ENCODE measurements at places on chromosomes 7 and 10. TPM values are rescaled to one million over a fixed set of nuclear protein-coding genes. Genes with fewer than 3 reads are reported as not detected.
A peak's percentile ranks its signal among the peaks of the same experiment; 100 is the strongest.

DNA sequence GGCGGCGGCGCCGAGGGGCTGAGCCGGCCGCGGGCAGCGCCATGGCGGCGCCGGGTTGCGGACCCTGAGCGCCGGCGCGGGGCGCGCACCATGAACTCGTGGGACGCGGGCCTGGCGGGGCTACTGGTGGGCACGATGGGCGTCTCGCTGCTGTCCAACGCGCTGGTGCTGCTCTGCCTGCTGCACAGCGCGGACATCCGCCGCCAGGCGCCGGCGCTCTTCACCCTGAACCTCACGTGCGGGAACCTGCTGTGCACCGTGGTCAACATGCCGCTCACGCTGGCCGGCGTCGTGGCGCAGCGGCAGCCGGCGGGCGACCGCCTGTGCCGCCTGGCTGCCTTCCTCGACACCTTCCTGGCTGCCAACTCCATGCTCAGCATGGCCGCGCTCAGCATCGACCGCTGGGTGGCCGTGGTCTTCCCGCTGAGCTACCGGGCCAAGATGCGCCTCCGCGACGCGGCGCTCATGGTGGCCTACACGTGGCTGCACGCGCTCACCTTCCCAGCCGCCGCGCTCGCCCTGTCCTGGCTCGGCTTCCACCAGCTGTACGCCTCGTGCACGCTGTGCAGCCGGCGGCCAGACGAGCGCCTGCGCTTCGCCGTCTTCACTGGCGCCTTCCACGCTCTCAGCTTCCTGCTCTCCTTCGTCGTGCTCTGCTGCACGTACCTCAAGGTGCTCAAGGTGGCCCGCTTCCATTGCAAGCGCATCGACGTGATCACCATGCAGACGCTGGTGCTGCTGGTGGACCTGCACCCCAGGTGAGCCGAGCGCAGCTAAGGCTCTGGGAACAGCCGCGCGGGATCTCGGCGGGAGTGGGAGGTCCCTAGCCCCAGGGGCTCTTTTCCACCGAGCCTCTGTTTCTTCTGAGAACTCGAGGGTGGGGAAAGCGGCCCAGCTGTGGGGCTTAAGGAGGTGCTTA is at the start of gene GPR26:
Gene GPR26, plus strand, starts transcription at position 38 of the 919 bp plus-strand sequence. Its CDS starts 53 bp downstream, at position 91.
- DNase-seq = peak; percentile 81

GRCh38 chr7:46210467-46210866 is 289.4 kb upstream of the IGFBP3 start:
- no peak for DNase-seq

DNA sequence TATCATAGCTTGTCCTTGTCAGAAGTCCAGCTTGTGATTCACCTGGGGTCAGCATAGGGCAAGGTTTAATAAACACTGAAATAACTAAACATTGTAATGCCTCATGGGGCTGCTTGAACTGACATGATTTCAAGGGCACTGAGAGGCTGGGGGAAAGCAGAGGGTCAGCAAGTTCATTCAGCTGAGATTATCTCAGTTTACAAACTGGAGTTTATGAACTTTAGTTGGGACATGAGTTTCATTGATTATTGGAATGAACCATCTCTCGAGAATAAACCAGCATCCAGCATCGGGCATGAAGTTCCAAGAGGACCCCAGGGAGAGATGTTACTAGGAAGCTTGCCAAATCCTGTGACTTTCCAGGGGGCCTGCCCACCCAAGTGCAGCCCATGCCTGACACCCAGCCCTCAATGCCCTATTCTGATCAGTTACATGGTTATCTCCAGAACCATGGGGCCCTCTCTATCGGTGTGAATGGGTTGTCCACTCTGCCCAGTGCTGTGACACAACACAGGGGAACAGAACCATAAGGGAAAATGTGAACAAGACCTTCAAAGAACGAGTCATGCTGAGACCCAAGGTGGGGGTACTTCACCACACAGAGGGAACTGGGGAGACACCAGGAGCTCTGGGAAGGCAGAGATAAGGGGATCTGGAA is 7.9 kb upstream of the CYP3A7 start:
- no peak for DNase-seq

DNA sequence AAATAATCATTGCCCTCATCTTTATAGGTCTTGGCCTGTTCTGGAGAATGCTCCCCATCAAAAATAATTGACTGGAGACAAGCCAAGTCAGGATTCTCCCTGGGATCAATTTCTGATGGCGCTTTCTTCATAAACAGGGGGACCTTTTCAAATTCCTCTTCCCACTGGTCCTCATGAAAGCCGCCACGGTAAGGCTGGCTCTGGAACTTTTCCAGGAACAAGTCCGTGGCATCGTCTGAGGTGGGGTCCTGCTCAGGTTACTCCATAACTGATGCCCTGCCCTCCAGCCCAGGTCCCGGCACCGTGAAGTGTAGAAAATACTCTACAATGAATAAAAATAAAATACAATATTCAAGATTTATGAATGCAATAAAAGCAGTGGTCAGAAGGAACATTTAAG is 79.4 kb upstream of the IGFBP3 start:
- no peak for DNase-seq

DNA sequence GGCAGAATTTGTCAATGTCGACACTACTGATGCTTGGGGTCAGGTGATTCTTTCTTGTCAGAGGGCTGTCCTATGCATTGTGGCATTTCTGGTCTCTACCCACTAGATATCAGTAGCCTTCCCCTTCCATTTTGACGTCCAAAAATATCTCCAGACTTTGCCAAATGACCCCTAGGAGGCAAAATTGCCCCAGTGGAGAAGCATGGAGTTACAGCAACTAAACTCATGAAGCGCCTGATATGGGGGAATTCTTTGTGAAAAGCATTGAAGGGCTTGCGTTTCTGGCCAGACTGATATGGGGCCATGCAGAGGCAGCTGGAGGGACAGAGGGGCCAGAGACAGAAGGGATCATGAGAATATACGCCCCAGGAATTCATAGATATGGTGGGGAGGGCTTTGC is 43.6 kb downstream of the ADRB1 start:
- DNase-seq = peak; percentile 34

- DNase-seq = no peak
These were observed 20.6 kb downstream of the KIN start for GRCh38 chr10:7767209-7767608.

DNA sequence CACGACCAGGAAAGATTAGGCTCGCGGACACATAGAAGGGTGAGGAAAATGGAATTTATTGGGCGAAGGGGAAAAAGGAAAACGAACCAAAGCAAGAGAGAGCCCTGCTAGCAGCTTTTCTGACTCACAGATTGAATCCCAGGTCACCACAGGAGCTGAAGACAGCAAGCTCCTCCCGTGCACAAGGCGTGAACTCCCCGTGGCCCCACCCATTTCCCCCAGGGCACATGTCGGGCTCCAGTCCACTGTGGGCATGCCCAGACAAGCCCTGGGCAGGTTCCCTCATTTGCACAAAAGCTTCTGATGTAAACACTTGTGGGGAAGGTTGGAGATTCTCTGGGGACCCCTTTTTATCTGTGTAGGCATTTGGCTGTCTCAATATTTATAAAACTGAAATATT is 582.4 kb downstream of the SUGCT start:
- DNase-seq = peak; percentile 76

Gene ACTL6B
- not detected for total RNA-seq

DNA sequence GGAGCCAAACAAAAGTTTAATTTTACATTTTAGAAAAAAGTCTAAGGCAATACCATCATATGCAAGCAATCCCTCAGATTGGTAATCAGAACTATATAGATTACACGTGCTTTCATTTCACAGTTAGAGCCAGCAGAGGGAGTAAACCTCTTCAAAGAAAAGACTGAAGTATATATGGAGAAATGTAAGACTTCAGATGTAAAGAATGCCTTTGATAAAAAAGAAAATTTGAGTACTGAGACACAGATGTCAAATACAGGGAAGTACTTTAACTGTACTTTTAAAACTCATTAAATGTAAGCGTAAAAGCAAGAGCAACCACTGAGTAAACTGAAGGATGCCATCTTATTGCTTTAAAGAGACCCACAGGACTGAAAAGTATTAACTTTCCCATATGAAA is 101.4 kb upstream of the FAM133B start:
- DNase-seq = peak; percentile 83

GRCh38 chr10:93471110-93471651 is 11.0 kb downstream of the MYOF start:
- no peak for DNase-seq

DNA sequence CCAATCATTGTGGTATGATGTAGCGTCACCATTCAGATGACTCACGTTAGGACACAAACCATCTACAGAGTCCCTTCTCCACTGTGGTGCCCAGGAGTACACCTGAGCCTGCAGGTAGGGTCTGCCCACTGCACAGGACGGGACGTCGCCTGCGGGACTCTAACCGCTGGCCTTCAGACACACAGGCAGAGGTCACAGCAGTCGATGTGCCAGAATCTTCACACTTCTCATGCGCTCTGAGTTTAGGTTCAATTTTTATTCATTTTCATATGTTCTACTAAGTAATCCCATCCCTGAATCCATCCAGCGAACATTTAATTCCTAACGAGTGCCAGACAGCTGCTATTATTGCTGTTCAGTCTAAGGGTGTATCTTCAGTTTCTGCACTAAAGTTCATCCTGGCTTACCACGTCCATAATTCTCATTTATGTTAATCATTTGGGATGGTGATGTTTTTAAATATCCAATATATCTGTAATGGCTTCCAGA is 73.3 kb downstream of the CXCL12 start:
- DNase-seq = no peak

Gene TUBB8
- 1.4 TPM for total RNA-seq

- DNase-seq = no peak
These were observed 65.4 kb downstream of the ZNRF2 start for GRCh38 chr7:30349816-30350215.

Data from GM23338 (cell line).